ENCODE measurements at places on chromosomes 5 and 9. TPM values are rescaled to one million over a fixed set of nuclear protein-coding genes. Genes with fewer than 3 reads are reported as not detected.

The WNT8A gene
- total RNA-seq = not detected

The SMIM15 gene
- 34.1 TPM for total RNA-seq

The LHX2 gene
- total RNA-seq = not detected

The NIM1K gene
- total RNA-seq = 0.05 TPM

The OR1Q1 gene
- total RNA-seq = not detected

The HK3 gene
- total RNA-seq = not detected

The CCDC180 gene
- total RNA-seq = 3.4 TPM

The IFNB1 gene
- not detected for total RNA-seq

The WNK2 gene
- total RNA-seq = 0.06 TPM

The RNF224 gene
- total RNA-seq = not detected

The SNCAIP gene
- total RNA-seq = 18.4 TPM

The DAB2IP gene
- total RNA-seq = 31.7 TPM

The NIPSNAP3A gene
- 47.0 TPM for total RNA-seq

The CCDC192 gene
- total RNA-seq = not detected

The TMEM252 gene
- not detected for total RNA-seq

The NUTM2G gene
- total RNA-seq = not detected

The SLC4A9 gene
- total RNA-seq = 0.06 TPM

The MLANA gene
- total RNA-seq = not detected

The ZNF618 gene
- 20.7 TPM for total RNA-seq

The ITGA2 gene
- 50.5 TPM for total RNA-seq

The DDX4 gene
- total RNA-seq = not detected

The FRRS1L gene
- 0.10 TPM for total RNA-seq

The IL9 gene
- not detected for total RNA-seq

The JMY gene
- total RNA-seq = 11.2 TPM

The ANKDD1B gene
- total RNA-seq = 0.70 TPM

The MCIDAS gene
- total RNA-seq = not detected

The NUDT12 gene
- total RNA-seq = 3.0 TPM

The PROB1 gene
- 2.4 TPM for total RNA-seq
